ENCODE measurements at places on chromosomes 1 and 21.

DNA sequence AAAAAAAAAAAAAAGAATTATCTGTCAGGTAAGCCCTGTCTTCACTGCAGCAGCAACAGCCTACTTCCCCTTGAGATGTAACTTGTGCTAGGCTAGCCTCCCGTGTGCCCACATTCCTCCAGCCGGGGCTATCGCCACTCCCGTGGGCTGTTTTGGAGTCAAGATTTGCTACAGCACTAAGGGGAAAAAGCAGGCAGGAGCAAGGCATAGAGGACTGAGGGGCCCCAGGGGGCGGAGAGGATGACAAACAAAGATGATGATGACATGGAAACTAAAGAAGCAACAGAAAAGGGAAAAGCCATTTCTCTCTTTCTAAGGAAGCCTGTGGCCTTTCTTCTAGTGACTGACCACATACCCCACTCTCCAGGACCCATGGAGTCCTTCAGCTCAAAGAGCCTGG, 1.9 kb downstream of the TNFAIP8L2 start:
- DNase-seq: no peak

DNA sequence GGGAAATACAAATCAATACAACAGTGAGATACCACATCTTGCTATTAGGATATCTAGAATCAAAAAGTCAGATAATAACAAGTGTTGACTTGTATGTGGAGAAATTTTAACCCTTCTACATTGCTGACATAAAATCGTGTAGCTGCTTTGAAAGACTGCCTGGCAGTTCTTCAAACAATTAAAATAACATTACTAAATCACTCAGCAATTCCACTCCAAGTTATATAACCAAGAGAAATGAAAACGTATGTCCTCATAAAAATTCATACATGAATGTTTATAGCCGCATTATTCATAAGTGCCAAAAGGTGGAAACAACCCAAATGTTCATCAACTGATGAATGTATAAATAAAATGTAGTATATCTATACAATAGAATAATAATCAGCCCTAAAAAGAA, 164.6 kb downstream of the RASAL2 start:
- no peak for DNase-seq

DNA sequence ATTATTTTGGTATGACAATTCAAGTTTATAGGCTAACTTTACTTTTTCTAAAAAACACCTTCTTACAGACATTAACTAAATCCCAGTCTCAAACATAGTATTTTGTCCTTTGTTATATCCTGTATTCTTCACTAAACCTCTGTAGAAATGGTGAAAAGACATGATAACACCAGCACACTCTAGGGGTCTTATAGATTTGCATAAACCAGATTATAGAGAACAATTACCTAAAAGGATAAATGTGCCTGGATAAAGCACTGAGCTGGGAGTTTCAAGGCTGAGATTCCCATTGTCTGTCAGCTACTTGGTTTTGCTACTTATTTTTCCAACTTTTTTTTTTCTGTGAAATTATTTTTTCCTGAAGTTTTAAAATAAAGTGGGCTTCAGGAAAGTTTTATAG, 1288.6 kb upstream of the TMPRSS15 start:
- DNase-seq: no peak

DNA sequence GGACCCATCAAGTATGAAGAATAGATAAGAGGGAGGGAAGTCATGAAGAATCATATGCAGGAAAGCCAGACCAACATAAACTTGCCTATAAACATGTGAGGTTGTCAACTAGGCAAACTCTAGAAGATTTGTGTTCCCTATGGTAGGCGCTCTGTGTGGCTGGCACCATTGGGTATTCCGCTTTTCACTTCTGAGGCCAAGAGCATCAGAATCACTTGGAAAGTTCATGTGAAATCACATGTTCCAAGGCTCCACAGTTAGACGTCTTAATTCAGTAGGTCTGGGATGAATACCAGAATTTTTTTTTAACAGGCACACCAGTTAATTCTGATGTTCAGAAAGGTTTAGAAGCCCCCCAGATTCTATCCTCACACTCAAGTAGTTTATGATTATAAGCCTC, 50.5 kb upstream of the LAX1 start:
- no peak for DNase-seq

GRCh38 chr21:23016617-23017016, 2018.4 kb downstream of the NCAM2 start:
- DNase-seq: no peak
